Stromal cell of bone marrow (primary cell): ENCODE measurements at places on chromosomes 1 and 21.

- DNase-seq, result no peak
These were observed 30.9 kb downstream of the SLC66A1 start for GRCh38 chr1:19342894-19343616.

DNA sequence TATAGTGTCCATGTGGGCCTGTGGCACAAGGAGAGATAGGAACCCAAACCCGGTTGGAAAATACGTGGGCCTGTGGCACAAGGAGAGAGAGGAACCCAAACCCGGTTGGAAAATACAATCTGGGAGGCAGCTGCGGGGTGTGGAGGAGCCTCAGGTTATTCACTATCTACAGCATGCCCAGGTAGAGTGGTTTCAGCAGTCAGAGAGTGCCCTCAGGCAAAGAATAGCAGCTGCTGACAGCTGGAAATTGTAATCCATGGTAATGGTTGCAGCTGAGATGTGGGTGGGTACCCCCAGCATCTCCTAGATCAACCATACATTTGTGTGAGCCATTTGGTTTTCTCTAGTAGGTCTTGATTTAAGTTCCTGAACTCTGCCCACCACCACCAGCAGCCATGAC, 25.8 kb upstream of the MGST3 start:
- DNase-seq, result no peak

DNA sequence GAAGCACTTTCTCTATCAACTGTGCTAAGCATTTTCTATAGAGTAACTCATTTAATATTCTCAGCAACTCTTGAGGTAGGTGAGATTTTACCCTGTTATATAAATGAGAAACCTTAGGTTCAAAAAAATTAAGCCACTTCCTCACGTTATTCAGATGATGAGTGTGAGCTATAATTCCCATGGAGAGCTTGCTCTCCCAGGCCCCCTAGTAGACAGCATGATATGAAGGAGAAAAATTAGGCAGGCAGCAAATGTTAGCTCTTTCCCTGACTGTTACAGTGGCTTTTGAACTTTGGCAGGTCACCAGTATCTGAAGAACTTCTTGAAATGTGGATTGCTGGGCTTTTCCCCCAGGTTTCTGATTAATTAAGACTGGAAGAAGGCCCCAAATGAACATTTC, 753.1 kb downstream of the NCAM2 start:
- DNase-seq, result no peak

DNA sequence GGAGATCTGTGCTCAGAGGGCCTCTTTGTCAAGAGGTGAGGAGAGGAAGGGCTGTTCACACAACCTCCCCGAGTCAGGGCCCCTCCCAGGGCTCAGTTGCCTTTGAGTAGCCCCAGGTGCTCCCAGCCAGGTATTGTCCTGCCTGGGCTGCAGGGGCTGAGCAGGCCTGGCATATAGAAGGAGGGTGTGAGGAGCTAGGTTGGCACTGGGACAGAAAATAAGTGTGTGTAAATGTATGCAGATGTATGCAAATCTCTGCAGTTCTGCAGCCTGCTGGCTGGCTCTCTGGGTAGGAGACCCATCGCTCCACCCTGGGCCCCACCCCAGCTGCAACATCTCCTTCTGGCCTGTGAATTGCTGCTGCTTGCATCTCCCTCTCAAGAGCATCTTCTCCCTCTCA, 52.4 kb downstream of the NAV1 start:
- DNase-seq, result no peak

DNA sequence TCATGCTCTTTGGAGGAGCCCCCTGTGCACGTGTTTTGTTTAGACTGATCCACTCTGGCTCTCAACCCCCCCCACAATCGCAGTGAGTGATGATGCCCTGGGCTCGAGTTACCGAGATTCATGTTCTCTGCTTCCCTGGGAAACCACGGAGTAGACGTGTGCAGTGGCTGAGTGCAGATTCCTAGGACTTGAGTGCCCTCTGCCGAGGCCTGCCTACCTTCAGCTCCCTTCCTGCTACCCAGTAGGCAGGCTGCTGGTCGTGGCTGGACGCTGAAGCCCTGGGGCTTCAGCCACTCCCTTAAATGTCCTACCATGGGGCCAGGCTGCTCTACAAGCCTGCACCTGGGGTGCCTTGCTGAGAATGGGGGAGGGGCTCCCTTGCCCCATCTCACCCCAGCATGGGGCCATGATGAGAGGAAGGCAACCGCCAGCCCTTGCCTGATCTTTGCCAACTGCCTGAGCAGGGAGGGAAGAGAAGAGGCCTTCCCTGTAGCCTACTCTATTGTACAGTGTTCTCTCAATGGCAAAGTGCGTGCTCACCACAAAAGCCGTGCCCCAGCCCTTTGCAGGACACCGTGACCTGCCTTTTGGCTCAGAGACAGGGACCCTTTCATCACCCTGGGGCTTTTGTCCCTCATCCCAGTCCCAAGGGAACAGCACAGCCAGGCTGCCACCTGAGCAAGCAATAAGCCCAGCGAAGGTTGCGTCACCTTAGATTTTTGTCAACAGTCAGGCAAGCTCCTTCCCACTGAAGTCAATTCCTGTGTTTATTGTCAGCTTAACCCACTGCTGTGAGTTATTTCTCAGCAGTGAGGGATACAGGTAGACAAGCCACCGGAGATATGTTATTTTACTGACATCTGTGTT, 4.1 kb upstream of the GRIK3 start:
- DNase-seq, result no peak

DNA sequence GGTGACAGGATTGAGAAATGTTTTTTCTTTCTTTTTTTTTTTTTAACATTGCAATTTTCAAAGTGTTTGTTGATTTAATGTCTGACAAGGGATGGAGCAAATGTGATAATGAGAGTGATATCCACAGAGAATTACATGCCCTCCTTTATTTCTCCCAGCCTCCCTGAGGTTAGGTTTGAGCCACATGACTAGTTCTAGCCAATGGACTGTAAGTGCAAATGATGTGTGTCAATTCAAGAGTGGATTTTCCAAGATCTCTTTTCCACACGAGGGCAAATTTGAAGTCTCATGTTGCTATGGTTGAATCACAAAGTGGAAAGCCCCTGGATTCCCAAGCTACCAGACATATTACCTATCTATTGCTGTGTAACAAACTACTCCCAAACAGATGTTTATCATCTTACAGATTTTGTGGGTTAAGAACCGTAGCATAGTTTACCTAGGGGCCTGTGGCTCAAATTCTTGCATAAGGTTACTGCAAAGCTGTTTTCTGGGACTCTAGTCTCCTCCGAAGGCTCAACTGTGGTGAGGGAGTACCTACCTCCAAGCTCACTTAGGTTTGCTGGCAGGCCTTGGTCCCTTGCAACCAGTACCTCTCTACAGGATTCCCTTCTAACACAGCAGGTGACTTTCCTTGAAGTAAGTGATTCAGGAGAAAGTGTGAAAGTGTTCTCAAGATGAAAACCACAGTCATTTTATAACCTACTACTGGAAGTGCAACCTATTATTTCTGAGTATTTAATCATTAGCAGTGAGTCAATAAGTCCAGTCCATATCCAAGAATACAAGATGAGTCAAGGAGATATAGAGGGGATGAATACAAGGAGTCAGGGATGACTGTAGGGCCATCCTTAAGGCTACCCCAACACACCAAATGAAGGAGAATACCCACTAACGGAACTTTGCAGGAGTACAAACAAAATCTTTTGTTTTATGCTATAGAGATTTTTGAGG, 533.6 kb downstream of the PTPRC start:
- no peak for DNase-seq

DNA sequence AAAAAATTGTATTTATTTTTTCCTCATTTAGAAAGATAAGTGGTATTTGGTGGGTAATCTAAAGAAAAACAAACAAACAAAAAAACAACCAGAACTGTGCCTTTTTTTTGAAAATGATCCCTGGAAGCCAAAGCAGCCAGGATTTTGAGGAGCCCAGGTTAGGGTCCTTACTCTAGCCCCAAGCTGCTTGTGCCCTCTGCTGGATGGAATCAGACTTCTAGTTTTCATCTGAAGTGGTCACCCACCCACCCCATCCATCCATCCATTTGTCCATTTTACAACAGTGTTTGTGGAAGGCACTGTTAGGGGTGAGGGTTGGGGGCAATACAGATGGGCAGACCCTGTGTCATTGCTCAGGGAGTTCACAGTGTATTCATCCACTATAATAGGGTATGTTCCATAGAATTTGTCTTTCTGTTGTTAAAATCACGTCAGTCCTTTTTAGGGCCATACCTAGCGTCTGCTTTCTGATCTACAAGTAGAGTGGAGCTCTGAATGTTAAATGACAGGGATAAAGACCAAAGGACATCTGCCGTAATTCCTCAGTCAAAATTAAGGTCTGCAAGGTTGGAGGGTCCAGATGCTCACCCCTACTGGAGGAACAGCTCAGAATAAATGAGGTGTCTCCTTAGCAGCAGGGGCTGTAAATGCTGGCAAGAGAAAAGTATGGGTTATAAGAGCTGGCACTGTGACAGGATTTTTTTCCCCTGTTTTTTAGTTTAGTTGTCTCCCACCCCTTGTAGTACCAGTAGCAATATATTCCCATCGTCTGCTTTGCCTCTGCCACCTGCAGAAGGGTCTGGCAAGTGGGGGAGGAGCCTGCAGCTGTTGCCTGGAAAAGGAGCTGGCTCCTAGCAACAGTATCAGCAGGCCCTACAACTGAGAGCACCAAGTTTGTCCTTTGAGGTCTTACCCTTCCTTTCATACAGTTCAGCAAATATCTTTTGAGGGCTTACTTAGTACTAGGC, 3.2 kb downstream of the LRRC42 start:
- DNase-seq, result no peak

- DNase-seq, result no peak
These were observed 86.2 kb downstream of the SIK1 start for GRCh38 chr21:43340491-43341377.
